Activated naive CD4-positive, alpha-beta T cell treated with anti-CD3 and anti-CD28 coated beads for 36 hours (primary cell): ENCODE measurements at places on chromosomes 3 and 15. TPM values are rescaled to one million over a fixed set of nuclear protein-coding genes. Genes with fewer than 3 reads are reported as not detected.

Gene CHRD
- total RNA-seq: not detected

Gene FOXL2NB
- not detected for total RNA-seq

Gene GRAMD1C
- 0.67 TPM for total RNA-seq

DNA sequence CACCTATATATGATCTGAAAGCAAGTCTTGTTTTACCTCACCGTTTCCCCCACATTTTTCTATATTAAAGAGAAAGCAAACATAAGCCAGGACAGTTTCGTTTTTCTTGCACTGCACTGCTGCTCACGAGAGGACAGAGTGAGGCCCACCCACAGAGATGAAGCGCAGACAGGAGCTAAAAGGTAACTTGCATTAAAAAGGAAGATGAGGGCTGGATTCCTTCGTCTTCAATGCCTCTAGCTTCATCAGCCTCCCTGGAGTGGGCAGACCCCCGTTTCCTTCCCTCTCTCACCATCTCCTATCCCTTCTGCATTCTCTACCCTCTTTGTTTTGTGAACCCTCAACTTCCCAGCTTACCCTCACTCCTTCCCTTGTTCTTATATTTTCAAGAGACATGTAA is 18.9 kb downstream of the SUMF1 start:
- H3K4me3 ChIP-seq: no peak overlapping the region
- no peak overlapping the region for H3K27ac ChIP-seq
- H3K4me1 ChIP-seq: no peaks in the 10 kb centered on the region
- H3K36me3 ChIP-seq: peaks cover 10% of the 10 kb centered on the region
- DNase-seq: no peak

- H3K27me3 ChIP-seq: peaks cover 6% of the 10 kb centered on the region
- H3K4me1 ChIP-seq: peaks cover 7% of the 10 kb centered on the region
- peak; percentile 8 for DNase-seq
- H3K36me3 ChIP-seq: no peaks in the 10 kb centered on the region
Measured at GRCh38 chr3:102712896-102713295, 278.1 kb downstream of the ZPLD1 start.

DNA sequence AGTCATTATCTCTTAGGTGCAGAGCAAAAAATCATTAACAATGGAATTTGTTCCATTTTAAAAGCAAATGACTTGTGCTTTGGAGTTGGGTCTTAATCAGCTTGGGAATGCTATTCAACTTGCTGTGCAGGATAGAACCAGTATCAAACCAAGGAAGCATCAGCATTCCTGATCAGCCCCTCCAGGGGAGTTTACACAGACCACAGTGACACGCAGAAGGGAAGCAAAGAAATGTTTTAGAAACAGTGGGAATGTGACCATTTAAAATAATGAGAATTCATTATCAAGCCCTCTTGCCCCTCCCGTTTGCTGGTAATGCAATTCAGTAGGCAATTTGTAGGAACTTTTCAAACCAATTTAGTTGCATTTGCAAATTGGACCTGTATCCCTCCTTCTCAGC is 155.1 kb downstream of the LRTM1 start:
- no peak overlapping the region for H3K27ac ChIP-seq
- H3K27me3 ChIP-seq: no peaks in the 10 kb centered on the region
- H3K36me3 ChIP-seq: no peaks in the 10 kb centered on the region
- no peak for DNase-seq
- H3K4me3 ChIP-seq: no peak overlapping the region

DNA sequence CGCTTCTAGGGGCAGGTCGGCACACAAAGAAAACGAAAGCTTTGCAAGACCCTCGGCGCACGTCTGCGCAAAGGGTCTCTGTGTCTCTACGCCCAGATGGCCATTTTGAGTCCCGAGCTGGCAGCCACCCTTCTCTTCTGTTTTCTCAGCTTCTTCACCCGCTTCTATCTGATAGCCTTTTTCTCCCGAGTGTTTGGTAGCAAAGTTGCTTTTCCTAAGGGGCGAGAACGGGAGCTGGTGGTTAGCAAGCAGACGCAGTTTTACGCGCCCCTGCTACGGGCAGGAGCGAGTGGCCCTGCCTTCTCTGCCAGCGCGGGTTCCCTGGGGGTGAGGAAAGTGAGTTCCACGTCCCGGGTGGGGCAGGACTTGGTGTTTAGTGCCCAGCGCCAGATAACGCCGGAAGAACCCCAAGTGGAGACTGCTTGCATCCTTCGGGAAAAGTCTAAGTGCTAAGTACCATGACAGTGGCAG is 2.9 kb upstream of the MKRN2 start:
- peak overlapping the region; percentile 79 for H3K4me3 ChIP-seq
- H3K27me3 ChIP-seq: peaks cover 24% of the 10 kb centered on the region
- H3K4me1 ChIP-seq: peaks cover 19% of the 10 kb centered on the region

DNA sequence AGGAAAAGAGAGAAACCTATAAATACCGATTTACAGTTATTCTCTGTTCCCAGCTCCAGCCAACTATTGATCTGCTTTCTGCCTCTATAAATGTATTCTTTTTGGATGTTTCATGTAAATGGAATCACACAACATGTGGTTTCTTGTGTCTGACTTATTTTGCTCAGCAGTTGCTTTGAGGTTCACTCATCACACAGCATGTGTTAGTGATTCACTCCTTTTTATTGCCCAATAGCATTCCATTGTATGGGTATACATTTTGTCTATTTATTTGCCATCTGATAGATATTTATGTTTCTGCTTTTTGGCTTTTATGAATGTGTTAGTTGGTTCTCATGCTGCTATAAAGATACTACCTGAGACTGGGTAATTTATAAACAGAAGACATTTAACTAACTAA is 23.6 kb downstream of the CCR1 start:
- H3K27me3 ChIP-seq: no peaks in the 10 kb centered on the region
- no peak overlapping the region for H3K4me3 ChIP-seq
- H3K36me3 ChIP-seq: no peaks in the 10 kb centered on the region

DNA sequence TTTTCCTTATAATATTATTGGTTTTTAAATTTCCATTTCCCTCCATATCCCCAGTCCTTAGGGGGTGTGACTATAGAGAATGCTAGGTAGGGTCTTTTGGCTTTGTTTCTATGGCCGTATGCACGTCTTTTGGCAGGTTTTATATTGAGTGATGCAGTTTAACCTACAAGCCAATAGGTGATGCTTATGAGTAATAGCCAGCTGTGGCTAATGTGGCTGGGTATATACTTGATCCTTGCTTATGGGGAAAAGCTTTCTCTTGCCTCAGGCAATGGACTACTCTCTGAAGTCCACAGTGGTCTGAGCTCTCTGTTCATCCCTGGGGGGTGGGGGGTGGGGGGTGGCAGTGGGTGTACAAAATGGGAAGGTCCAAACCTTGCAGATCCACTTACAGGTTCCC is 223.9 kb downstream of the MFSD1 start:
- no peak overlapping the region for H3K27ac ChIP-seq
- no peaks in the 10 kb centered on the region for H3K27me3 ChIP-seq
- no peaks in the 10 kb centered on the region for H3K4me1 ChIP-seq
- H3K4me3 ChIP-seq: no peak overlapping the region
- no peak for DNase-seq

- DNase-seq: no peak
- H3K4me3 ChIP-seq: no peak overlapping the region
- H3K27ac ChIP-seq: no peak overlapping the region
- H3K36me3 ChIP-seq: no peaks in the 10 kb centered on the region
Measured at GRCh38 chr3:14765060-14765400, 53.7 kb upstream of the FGD5 start.
